ENCODE measurements at places on chromosomes 1 and 21.

DNA sequence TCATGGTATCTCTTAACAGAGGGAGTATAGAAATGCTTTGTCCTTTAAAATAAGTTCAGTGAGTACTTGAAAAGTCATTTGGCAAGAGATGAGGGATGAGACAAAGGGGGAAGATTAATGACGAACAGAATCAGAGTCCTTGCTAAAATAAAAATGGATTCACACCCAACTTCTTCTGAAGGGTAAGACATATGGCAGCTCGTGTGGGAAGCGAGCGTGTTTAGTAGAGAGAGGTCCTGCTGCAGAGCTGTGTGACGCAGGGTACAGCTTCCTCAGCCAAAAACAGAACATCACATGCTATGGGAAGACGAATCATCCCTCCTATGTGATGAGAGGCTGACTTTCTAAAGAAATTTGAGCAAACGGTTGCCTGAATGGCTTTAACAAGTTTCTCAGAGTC lies 158.5 kb upstream of the LMO4 start:
- DNase-seq = no peak

GRCh38 chr1:41664861-41665640 lies 180.6 kb upstream of the EDN2 start:
- DNase-seq = no peak

DNA sequence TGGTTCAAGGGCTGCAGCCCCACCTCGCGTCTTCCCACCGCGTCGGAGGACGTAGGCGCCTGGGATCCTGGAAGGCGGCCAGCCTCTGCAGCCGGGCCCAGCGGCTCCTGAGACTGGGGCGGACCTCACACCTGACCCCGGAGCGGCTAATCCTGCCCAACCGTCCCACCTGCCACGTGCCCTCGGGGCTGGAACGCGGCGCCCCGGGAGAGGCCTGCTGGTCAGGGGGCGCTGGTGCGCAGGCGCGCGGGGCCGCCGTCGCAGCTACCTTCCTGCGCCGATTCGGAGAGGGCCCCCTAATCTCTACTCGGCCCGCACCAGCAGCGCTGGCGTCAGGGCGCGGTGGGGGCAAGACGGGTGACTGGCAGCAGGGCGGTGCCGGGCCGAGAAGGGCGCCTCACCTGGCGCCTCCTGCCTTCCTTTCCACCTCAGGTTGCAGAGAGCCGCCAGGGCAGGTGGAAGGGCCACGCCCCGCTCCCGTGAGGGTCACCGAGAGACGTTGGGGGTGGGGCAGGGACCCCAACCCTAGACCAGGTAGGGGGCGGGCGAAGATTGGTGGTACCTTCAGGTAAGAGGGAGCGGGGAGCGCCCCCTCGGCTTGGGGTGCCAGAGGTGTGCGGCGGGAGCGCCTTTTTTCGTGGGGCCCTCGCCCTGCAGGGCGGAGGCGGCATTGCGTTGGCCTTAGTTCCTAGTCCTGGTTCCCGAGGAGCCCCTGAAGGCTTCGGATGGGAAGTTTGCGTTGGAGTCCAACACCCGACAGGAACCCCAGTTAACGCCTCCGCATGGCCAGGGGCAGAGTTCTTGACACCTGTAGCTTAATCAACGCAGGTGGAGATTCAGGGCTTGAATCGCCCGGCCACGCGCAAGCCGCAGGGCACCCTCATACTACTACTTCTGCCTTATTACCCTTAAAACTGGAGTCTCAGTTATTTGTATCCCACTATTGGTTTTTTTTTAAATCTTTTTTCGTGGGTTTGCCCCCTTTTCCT lies at the start of gene TDRD5:
Gene TDRD5 (plus strand): TSS at position 241 of the 989 bp plus-strand sequence. CDS start 784 bp downstream, outside the sequence.
- DNase-seq = no peak

DNA sequence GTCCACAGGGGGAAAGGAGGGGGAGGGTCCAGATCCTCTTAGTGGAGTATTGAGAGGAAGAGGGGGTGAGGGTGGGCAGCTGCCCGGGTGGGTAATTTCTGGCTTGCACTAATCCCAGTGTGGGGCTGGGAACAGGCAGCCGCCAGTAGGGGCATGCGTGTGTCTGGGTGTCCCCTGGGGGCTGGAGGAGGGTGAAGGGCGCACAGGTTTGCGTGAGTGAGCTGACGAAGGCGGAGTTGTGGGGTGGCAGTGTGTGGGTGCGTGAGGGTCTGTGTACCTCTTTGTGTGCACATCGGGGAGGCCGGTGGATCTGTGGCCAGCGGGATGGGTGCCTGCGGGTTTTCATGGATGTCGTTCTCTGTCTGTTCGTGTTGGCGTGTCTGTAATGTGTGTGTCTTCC lies 97.3 kb downstream of the PAX7 start:
- no peak for DNase-seq

GRCh38 chr1:247324204-247324787 lies 7.4 kb downstream of the ZNF496 start:
- no peak for DNase-seq

DNA sequence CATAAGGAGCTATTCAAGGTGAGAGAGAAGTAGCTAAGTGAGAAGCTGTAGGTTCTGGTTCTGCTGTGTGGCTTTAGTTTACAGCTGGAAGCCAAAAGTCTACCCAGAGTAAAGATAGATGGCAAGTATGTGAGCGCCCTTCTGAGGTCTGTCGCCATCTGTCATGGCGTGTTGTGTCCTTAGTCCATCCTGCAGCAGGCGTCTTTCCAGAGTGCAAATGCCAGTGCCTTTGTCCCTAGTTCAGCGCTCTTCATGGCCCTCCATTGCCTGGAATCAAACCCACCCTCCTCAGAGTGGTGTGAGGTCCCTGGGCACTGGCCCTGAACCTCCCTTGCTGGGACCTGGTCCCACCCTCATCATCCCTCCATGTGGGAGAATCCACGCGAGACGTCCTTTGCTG lies 96.6 kb downstream of the ADARB1 start:
- DNase-seq = no peak

DNA sequence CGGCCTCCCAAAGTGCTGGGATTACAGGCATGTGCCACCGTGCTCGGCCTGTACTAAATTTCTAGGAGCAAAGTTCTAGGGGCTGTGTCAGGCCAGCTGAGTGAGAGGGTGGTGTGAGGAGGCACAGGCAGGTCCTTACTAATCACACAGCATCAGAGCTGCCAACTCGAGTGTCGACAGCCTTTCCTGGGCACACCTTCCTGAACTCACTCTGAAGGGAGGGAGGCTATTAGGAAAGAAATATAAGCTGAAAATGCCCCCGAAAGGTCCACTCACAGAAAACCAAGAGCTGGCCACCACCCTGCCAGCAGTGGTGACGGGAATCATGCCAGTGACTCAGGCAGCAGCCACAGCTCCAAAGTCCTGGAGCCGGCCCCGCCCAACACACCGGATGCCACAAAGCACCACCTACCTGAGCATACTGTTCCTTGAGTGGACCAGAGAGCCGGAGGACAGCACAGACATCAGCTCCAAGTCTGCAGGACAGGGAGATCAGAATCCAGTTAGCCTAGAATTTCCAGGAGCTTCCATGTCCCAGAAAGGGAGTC lies 4.5 kb downstream of the PMVK start:
- DNase-seq = no peak

DNA sequence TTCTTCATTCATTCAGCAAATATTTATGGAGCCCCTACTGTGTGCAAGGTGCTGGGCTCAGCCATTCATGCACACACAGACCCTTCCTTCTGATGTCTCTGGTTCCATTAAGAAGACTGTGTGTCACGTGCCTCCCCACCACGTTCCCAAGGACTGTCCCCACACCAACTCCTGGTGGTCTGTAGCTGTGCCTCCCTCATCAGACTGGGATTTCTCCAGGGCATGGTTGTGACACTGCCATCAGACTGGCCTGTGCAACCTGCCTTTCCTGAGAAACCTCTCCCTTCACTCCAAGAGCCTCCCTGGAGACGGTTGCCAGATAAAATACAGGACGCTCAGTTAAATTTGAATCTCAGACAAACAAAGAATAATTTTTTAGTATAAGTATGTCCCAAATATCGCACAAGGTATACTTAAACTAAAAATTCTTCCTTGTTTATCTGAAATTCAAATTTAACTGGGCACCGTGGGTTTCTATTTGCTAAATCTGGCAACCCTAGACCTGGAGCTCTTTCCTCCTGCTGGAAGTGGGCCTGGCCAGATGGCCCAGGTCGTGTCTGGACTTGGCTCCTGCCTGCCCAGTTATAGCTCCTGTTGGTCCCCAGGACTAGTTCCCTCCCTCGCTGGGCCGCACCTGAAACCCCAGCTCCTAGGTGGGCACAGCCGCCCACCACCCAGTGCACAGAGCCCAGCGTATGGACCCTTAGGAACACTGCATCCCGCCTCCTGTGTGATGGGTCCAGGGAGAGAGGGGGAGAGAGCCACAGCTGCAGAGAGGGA lies 76.9 kb downstream of the RAP1GAP start:
- no peak for DNase-seq

DNA sequence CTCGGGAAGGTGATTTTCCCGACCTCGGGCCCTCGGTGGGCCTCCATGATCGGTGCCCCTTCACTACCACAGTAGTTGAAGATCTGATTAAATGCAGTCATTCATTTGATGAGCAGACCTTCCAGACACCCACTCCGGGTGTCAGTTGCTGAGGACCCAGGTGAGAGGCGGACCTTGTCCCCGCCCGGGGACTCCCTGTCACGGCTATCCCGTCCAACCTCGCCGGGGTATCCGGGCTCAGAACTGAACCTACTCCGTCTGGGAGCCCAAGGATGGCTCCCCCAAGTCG lies 22.6 kb downstream of the RNU1-3 start:
- no peak for DNase-seq

DNA sequence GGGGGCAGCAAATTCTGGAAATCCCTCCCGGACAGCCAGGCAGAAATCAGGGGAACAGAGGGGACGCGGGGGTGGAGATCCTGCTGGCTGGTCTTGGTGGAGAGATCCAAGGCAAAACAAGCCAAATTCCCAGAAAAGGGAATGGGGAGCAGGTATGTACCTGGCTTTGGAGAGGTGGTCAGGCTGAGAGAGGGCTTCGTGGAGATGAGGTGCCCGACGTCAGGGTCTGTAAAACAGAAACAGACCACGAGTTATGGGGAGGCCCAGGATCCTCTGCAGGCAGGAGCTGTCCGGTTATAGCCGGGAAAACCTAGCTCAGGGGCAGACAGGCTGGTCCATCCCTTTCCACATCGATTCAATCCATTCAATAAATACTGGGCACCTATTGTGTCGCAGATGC lies 4.4 kb downstream of the CLEC20A start:
- DNase-seq = no peak

- DNase-seq = no peak
Measured at GRCh38 chr1:199205740-199206441, 567.1 kb downstream of the PTPRC start.

- DNase-seq = no peak
Measured at GRCh38 chr21:35178827-35179226, 129.7 kb upstream of the RUNX1 start.

DNA sequence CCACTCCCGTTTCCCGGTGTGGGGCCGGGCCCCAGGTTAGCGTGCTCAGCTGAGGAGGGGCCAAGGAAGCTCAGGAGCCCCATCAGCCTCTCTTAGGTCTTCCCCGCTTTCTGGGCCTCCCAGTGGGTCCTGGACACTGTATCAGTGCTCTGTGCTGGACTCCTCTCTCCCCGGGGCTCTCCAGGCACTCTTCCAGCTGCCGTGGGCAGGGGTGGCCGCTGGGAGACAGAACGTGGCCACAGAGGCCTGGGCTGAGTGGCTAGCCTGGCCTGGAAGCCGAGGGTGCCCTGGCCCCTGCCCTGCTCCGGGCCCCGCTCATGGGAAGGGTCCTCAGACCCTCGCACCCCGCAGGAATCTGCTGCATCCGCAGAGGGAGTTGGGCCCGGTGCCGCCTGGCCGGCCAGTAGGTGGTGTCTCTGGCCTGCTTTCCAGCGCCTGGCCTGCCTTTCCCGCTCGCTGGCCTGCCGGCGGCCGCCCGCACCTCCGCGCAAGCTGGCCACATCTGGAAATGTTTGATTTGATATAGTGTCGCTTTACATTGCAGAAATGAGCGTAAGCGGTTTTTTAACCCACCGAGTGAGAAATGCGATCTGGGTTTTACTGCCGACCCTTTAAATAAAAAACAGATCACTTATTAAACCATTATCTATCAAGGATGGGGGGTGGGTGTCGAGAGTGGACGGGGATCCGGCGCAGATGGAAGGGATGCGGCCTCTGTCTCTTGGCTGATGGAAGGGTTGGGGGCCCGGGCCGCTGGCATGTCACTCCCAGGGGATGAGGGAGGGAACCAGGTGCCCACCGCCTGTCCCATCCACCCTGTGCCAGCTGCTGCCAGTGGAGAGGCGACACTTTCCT lies 74.4 kb upstream of the TTC34 start:
- no peak for DNase-seq

DNA sequence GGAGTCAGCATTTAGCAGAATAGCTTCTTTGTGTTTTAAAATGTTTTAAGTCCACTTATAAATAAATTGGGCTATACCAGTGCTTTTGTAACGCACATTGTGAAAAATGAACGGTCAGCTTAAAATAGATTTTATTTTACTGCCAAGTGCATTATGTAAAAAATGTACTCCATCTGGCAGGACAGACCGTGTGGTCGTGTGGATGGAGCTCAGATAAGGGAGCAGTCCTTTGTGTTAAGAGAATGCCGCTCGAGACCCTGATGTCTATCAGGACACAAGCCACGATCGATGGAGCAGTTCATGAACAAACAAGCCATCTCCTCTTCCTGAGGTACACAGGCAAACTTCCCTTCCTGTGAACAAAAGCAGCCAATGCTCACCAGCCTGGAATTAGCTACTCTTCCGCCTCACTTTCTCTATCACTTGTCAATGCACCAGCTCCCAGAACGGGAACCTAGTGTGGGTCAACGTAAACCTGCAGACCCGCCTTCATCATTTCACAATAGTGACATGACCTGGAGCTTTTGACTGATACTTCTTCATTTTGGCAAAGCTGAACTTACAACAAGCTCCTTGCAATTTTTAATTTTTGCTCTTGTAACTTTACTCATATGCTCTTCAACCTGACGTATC lies 243.5 kb downstream of the TGFB2 start:
- no peak for DNase-seq

- DNase-seq = no peak
Measured at GRCh38 chr1:10216090-10216749, 5.8 kb downstream of the KIF1B start.

- DNase-seq = no peak
Measured at GRCh38 chr1:831522-831921, 92.2 kb upstream of the SAMD11 start.

DNA sequence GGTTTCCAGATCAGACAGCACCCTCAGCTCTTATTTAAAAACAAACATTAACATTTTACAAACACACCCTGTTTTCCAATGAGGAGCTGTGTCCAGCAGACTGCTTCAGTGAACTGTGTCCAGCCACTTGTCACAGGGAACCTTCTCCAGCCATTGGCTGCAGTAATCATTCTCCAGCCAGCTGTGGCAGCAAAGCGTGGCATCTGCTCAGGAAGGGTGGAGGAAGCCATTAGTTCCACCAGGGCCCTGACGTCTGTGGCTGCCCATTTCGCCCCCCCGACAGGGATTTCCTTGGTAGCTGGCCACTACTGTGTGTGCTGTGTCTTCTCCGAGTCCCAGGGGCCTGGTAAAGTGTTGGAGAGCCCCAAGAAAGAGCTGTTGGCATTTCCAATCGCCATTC lies 62.9 kb upstream of the SELENON start:
- no peak for DNase-seq
